ENCODE measurements at places on chromosomes 1 and 21.

DNA sequence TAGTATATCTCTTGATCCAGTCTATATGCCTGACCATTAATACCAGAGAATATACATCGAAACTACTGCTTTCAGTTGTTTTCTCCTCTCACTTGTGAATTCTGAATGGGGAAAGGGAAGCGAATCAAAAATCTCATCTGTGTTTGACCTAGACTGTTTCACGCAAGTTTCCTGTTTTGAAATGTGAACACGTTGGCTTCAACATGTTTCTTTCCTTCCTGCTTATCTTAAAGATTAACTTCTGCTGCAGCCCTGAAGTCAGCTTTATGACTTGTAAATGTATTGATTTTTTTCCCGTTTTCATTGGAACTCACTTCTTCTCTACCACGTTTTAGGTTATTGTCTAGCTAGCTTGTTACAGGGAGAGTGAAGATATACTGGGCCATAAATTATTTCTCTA is 49.9 kb downstream of the SNX27 start:
- DNase-seq: no peak

DNA sequence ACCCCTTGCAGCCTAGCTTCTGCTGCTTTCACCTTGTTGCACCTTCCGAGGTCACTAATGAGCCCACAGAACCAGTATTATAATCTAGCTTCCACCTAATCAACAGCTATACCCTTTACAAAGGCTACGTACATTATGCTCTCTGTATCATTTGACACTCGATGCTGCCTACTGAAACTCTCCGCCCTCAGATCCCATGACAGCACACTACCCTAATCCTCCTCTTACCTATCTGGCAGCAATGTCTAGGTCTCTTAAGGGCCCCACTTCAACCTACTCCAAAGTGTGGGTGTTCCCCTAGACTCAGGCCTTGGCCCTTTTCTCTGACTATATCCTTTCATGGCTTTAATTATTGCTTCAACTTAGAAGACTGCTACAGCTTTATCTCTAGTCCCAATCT is 4.8 kb upstream of the MRPS21 start:
- no peak for DNase-seq

- no peak for DNase-seq
Observed at GRCh38 chr1:228276901-228277490, 69.2 kb downstream of the OBSCN start.

- no peak for DNase-seq
Observed at GRCh38 chr1:25828491-25828890, 8.7 kb downstream of the MTFR1L start.

DNA sequence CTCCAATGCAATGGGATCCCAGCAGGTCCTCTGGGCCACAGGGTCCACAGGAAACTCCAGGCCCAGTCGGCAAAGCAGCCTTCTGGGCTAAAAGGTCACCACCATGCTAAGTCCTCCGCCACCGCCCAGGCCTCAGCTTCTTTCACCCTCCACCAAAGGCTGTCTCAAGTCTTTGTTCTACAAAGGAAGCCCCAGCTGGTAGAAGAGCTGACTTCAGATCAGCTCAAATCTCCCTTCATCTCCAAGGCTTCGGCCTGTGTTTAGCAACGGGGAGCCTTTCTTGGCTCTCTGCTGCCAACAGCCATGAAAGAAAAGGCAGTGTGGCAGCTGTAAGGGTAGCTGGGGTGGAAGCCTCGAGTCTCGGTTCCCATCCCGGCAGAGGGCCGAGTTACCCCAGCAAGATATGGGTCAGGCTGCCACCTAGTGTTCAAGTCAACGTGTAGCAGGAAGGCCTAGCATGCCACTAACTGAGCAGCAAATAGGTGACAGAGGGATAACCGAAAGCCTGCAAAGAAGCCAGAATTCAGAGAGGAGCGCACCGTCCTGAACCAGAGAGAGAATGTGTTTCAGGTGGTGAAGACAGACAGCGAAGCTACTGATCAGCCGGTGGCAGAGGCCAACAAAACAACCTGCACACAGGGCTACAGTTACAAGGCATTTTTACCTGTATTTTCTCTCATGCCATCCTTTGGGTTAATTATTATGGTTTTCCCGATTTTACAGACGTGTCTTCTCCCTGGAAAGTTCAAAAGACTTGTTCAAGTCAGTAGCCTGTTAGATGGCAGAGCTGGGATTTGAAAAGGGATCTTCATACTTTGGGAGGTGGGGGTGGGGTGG is 26.8 kb upstream of the CRNN start:
- DNase-seq: no peak

GRCh38 chr1:55209247-55209646 is 5.9 kb downstream of the USP24 start:
- DNase-seq: no peak
